NCI-H1092 treated with DMSO at 0.1 percent for 48 hours (cell line): ENCODE measurements at places on chromosomes 7 and 10.

DNA sequence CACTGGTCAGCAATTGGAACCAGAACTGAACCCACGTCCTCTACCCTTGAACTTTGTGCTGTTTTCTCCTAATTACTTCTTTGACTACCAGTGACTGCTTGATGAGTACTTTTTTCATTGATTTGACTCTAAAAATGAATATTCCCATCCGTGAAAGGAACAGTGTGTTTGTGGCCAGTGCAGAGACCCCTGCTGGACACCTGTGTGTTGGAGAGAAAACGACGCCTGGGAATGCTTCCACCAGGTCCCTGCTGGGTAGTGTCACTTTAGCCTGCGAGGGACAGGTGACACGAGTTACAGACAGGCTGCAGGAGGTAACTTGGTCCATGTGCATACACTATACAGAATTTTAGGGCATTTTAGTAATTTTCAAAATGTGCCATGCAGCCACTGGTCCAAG is 6.8 kb upstream of the GJD4 start:
- DNase-seq: no peak

DNA sequence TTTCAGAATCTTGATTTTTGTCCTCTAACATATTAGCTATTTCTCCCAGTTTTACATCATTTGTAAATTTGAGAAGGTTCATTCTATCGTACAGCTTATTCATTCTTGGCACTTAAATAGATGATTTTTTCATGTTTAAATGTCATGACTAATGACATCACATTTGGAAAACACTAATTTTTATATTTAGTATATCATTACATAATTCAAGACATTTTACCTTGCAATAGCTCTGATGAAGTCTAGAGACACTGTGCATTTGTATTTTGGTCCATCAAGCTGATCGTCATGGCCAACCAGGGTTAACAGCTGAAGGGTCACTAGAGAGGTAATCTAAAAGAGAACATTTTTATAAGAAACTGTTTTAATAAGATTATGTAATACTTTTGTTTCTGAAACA is 71.3 kb downstream of the ORC5 start:
- DNase-seq: no peak

- no peak for DNase-seq
These were observed 35.7 kb downstream of the LHPP start for GRCh38 chr10:124497196-124497881.

- DNase-seq: no peak
These were observed 15.6 kb downstream of the SNX10 start for GRCh38 chr7:26307226-26307625.
